CD4-positive, alpha-beta T cell treated with Interferon gamma for 1 hour (primary cell): ENCODE measurements at places on chromosomes 4 and X.

DNA sequence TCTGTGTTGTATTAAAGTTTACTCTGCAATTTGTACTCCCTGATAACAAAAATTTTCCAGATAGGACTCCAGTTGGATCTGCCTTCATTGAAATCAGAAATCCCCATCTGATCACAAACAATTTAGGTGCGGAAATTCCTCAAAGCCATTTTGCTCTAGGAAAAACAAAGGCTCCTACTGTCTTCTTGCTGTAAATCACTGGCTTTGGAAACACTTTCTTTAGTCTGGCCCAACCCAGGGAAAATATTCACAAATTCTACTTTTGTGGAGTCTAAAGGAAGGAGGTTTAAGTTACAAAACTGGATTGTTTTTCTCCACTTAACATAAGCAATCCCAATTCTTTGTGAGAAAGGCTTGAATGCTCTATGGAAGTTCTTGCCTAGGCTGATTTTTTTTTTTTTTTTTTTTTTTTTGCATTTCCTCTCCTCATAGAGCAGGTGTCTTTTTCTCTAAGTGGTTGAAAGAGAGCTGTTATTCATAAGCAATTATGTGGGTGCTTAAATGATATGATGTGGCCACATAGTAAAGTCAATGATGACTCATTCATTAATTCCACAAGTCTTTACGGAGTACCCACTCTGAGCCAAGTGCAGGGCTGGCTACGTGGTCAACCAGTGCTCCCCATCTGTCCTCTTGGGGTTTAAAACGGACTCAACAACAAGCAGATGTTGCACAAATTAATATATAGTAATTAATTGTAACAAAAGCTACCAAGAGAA lies 261.4 kb downstream of the LDB2 start:
- no peak for DNase-seq

DNA sequence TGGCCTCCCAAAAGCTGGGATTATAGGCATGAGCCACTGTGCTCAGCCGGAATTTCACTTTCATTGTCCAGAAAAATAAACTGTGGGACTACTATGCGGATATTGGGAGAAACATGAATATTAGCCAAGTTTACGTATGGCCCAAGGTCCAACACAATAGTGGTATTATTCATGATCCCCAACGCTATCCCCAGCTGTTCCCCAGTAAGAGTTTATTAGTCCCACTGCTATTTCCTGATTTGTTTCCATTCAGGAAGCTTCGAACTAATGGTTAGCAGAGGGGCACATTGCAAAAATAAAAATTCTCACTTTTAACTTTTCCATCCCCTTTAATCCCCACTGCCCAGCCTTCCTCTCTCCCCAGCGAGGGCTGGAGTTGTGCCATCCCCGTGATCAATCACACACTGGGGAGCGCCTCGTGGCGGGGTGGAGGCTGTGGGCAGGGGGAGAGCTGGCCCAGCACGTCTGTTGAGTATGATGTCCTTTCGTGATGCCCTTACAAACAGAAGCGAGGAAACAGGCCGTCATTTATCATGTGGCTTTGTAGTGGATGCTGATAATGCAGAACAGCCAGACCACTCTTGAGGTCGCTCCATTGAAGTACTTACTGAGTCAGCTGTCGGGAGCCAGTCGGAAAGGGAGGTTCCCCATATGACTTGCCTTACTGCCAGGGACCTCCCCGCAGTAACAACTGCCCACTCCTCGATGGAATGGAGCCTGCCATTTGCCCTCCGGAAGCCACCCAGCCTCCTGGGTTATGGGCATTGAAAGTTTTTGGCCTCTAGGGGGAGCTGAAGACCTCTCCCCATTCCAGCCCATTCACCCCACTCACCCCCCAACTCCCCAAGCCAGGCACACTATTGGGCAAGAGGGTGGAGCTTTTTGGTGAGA lies 117.0 kb downstream of the KDR start:
- no peak for DNase-seq

GRCh38 chrX:39310891-39311290 lies 509.6 kb downstream of the MID1IP1 start:
- DNase-seq = no peak

- no peak for DNase-seq
These were observed 3.6 kb upstream of the THOC2 start for GRCh38 chrX:123736333-123736921.

- no peak for DNase-seq
These were observed 1.4 kb downstream of the THOC2 start for GRCh38 chrX:123731258-123731986.

DNA sequence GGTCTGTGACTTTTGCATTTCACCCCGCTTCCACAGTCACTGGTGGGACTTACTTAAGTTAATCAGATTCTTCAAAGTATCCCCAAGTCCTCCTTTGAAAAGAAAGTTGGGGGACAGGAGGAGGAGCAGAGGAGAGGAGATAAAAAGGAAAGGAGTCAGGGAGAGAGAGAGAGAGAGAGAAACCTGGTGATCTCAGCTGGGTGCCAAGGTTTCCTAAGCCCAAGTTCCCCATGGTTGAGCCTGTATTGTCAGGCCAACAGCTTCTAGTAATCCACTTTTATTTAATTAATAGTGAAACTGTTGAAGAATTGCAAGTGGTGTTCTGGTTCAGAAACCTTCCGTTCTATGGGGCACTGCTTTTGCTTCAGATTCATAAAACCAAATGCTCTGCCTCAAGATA lies 91.6 kb downstream of the AR start:
- DNase-seq = no peak

DNA sequence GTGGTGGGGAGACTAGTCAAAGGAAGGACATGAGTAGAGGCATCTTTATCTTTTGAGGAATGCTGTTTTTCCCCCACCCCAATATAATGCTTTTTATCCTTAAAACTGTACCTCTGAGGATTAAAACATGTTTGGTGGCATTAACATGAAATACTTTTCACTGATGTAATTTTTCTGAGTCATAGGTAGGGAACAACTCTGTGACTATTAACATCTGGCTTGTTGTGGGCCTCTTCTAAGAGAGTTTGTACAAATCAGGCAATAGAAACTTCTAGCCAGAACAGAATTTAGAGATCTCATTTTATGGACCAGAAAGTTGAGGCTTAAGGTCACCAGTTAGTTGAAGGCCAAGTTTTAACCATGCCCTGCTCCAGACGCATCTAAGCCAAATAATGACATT lies 207.6 kb downstream of the SOX3 start:
- no peak for DNase-seq

- no peak for DNase-seq
These were observed 161.3 kb upstream of the PSAPL1 start for GRCh38 chr4:7595934-7596461.
